Regular cardiac myocyte (primary cell): ENCODE measurements at places on chromosomes 2 and 18. TPM values are rescaled to one million over a fixed set of nuclear protein-coding genes. Genes with fewer than 3 reads are reported as not detected.

The SRBD1 gene
- total RNA-seq: 20.1 and 25.9 TPM in 2 replicates

The PMAIP1 gene
- 2.5 and 6.7 TPM in 2 replicates for total RNA-seq

The ING5 gene
- total RNA-seq: 18.6 and 20.1 TPM in 2 replicates

The LHCGR gene
- not detected in 2 replicates for total RNA-seq

The NPPC gene
- not detected in 2 replicates for total RNA-seq
